ENCODE measurements at places on chromosomes 2 and 18.

DNA sequence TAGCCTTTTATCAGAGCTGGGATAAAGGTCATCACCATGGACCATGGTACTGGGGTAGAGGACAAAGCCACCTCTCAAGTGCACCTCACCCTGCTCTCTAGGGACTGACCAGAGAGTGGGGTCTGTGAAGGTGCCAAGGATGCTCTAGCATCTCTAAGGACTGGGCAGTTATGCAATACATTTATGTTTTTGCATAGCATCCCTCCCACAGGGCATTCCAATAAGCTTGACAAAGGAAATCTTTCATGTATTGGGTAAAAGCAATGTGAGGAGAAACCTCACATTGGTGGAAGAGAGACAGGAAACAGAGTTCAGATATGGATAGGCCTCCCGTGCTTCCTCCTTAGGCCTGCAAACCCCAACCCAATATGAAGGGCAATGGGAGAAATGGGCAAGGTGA is 31.6 kb downstream of the STK39 start:
- peak; percentile 36 for DNase-seq

DNA sequence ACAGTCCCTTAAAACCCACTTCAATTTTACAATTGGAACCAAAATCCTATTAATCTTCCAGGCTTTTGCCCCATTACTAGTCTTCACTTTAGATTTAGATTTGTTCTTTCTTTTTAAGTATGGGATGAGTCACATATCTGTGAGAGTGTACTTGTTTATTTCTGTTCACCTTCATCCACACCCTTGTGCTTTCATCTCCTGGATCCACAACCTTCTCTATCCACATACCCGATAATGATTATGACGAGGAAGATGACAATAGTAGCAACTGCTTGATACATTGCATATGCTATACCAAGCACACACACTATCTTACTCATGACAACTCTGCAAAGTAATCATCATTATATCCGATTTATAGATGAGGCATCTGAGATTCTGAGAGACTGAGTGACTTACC is 297.3 kb downstream of the PLCL1 start:
- DNase-seq = no peak

DNA sequence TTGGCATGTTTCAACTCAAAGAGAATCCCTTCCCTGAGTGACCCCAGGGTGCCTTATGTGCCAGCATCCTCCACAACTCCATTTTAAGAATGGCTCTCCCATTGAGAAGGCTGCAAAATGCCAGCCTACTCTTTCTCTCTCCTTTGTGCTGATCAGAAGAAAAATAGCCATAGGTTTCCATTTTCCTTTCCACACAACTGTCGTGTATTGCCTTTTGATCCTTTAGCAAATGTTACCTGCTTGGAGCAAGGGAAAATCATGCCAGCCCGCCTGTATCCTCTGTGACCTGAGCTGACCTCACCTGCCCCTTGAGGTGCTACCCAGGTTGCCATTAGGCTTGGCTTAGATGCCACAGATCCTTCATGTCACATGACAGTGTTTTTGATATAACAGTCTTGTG is 38.8 kb downstream of the DPYSL5 start:
- no peak for DNase-seq

- no peak for DNase-seq
These were observed 29.9 kb upstream of the IMPA2 start for GRCh38 chr18:11951390-11951851.

DNA sequence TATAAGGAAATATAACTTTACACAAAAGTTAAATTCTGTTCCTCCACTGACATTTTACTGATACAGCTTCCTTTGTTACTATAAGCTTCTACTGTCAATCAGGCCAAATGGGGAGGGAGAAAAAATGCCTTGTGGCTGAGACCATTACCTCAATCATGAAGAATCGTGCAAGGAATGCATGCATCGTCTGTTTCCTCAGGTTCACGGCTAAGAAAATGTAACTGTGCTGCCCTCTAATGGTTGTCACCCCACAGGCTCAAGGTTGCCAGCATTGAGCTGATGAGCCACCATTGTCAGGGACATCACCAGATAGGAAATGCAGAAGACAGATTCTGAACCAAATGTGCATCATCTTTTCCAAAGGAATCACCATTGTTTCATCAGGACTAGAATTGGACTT is 426.9 kb downstream of the CDH2 start:
- DNase-seq = peak; percentile 84

DNA sequence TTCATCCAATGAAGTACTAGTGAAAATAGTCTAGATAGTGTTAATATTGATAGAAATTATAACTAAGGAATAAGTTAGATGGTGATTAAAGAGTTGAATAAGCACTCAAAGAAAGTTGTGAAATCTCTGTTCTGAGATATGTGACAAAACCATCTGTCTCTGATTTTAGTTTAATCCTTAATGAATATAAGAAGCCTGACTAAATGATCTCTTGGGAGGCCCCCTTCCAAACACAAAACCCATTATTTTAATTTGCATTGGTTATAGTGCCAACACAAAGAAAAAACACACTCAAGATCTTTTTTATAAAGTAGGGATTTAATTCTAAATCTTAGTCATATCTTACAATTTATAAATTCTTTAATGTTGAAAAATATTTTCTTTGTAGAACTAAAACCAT is 34.0 kb downstream of the SCN2A start:
- no peak for DNase-seq

DNA sequence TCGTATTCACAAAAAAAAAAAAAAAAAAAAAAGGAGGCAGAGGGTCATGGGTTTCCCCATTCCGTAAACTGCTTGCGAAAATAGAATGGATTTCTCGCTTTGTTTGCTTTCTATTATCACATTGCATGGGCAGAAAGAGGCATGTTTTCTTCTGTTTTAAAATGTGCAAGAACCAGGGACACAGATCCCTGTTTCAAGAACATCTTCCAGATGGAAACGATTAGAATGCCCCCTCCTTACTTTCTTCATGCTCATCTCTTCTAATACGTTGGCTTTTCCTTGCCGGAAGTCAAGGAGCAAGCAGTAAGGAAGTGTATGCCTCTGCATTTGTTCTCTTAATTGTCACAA is 51.0 kb upstream of the ZNF516 start:
- DNase-seq = no peak

DNA sequence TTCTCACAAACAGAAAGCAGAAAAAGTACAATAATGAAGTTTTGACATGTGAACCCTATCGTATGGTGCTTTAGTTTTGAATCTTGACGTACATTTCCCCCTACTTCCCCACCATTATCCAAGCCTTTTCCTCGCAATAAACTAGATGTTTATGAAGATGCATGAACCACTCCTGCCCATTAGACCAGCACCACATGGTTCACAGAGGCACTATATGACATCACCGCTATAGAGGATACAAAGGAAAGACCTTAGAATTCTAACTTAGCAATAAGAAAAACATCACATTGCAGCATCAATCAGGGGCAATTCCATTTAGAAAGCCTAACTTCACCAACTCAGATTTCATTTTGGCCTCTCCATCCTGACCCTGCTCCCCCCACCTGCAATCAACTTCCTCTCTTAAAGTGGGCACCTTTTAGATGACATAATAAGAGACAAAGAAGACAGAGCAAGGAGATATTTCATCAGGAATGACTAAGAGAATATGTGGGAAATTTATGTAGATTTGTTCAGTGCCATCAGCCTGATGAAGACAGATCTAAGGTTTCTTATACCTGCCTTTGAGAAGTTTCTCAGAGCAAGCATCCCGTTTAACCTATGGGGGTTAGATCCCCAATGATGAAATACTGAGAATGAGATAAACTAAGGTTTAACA is 124.9 kb downstream of the PIGN start:
- no peak for DNase-seq

DNA sequence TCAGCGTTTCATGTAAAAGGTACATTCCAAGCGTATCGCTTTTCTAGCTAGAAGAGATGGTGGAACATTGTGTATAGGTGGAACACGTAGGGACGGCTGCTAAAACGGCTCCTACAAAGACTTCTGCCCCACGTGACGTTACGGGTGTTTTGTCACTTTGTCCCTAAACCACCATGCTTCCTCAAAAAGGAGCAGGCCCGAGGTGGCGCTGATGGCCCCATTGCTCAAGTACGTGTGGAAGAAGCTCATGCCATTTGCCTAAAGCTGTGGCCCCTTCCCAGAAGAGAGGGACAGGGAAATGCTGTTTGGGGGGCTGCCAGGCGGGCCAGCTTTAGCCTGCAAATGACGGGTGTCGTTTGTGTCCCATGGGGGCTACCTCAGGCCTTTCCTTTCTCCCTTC is 72.7 kb downstream of the TMEM247 start:
- no peak for DNase-seq

GRCh38 chr2:24881623-24882022 is 38.4 kb downstream of the ADCY3 start:
- DNase-seq = no peak

GRCh38 chr2:40118622-40119021 is 333.3 kb downstream of the SLC8A1 start:
- DNase-seq = no peak

DNA sequence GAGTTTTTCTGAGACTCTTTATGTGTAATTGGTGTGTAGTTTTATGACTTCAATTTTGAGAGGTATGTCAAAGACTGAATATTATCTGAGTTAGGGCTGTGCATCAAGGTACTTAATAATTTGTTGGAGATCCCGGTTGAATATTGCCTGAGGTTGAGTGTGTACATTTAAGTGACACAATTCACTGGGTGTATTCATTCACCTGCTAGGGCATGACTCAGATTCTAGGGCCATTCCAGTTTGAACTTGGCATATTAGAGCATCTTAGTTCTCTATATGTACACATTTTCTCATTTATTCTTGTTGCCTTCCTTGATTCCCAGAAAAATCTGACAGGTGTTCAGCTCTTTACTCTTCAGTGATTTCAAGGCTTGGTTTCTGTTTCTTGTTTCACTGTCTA is 12.5 kb downstream of the MAP4K4 start:
- DNase-seq = no peak

GRCh38 chr2:118169359-118170005 is 81.2 kb downstream of the INSIG2 start:
- no peak for DNase-seq

GRCh38 chr2:205405194-205405593 is 277.1 kb upstream of the NRP2 start:
- DNase-seq = peak; percentile 55

DNA sequence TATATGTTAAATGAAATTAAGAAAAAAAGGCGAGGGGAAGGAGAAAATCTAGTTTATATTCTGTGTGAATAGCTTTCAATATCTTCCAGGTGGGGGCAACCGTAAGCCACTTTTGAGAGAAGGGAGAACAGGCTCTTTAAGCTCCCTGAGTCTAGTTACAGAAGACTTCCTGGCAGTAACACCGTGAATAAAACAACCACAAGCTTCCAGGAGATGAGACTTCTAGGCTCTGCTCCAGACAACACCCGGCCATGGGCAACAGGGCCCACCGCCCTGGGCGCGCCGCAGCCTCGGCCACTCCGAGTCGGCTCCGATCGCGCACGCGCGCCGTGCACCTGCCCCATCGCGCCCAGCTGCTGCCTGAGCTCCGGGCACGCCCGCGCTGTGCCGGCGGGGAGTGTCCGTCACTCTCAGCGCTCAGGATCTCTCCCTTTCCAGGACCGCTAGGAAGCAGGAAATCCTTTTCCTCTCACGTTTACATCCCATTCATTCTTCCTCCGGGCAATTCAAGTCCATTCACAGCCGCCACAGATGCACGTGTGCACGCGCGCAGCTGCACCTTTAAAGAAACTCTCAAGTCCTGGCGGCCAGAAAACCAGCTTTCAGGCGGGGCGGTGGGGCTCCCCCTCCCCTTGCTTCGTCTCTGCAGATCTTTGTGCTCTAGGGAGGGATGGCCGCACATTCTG is 19.4 kb upstream of the PAX3 start:
- DNase-seq = peak; percentile 82

GRCh38 chr2:126808929-126809328 is 89.8 kb upstream of the TEX51 start:
- no peak for DNase-seq

- no peak for DNase-seq
These were observed 14.6 kb upstream of the SLC9A2 start for GRCh38 chr2:102604769-102605168.

GRCh38 chr2:235262750-235263149 is 231.1 kb upstream of the AGAP1 start:
- DNase-seq = peak; percentile 28

GRCh38 chr2:67955748-67956603 is 106.8 kb downstream of the C1D start:
- DNase-seq = no peak

DNA sequence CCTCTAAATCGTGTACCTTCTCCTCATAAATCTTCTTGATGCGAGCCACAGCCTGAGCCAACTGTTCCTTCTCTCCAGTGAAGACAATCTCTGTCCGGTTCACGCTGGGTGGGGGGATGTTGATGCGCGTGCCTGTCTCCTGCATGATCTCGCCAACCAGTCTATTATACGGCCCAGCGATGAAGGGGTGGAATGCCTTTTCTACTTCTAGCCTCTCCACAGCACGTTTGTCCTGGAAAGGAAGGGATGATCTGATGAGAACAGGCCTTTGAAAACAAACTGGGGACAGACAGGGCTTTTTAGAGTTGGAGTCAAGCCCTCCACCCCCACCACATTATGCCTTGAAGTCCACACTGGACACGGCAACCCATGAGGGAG is 59.3 kb downstream of the HDLBP start:
- no peak for DNase-seq

GRCh38 chr2:120926463-120927264 is 191.0 kb downstream of the GLI2 start:
- no peak for DNase-seq

DNA sequence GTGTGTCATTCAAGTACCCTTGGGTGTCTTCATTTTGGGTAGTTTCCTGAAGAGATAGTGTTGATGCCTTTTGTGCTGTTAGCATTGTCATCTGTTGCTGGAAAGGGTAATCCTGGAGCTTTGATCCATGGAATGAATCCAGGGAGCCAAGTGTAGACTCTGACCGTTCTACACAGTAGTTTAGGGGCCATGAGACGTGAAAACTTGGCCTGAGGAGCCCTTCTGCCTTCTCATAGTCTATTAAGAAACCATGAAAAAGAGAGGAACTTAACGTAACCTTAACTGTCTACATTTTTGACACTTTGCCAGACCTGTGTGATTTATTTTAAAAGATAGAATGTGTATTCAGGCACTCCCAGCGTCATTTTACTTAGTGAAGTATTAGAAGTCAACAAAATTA is 194.0 kb downstream of the BABAM2 start:
- DNase-seq = peak; percentile 47

DNA sequence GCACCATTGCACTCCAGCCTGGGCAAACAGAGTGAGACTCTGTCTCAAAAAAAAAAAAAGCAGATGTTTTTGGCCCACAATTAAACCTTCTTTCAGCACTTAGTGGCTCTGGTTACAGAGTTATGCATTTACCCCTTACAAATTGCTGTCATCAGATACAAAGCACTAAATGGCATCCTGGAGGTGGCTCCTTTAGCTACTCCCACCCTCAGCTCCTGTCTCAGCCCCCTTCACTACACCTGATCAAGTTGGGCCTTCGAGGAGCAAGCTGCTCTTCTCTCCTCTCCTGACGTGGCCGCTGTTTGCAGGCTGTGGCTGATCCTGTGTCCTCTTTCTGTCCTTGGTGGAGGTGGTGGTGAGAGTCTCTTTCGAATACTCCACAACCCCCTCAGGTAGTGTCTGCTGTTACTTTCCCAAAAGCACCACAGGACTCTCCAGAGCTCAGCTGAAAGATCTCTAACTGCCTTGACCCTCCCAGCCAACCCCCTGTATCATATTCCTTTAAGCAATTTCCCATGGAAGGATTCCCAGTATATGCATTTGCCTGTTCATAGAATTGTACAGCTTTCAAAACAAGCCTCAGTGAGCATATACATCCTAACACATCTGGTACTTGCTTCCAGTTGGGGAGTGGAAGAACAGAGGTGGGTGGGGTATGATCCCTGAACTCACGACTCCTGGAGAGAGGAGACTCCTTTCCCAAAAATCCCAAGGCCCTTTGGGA is 285.9 kb downstream of the CLIP4 start:
- DNase-seq = no peak

All from fibroblast of pulmonary artery (primary cell).